HFFc6 (cell line): ENCODE measurements at places on chromosomes 1 and 21.

DNA sequence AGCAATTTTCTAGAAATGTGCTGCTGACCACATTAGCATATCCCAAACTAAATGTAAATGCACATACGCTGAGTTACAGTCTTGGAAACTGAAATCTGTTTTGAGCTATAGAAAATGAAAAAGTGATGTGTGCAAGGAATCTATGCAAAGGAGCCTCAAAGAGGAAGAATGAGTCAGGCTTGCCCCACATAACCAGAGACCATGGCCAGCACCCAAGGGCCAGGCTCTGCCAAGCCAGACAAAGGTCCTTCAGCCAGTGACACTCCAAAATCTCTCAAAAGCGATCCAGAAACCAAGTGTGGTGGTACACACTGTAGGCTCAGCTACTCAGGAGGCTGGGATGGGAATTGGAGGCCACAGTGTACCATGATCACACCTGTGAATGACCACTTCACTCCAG, 195.2 kb downstream of the TOMM20 start:
- peak; percentile 60 for DNase-seq

DNA sequence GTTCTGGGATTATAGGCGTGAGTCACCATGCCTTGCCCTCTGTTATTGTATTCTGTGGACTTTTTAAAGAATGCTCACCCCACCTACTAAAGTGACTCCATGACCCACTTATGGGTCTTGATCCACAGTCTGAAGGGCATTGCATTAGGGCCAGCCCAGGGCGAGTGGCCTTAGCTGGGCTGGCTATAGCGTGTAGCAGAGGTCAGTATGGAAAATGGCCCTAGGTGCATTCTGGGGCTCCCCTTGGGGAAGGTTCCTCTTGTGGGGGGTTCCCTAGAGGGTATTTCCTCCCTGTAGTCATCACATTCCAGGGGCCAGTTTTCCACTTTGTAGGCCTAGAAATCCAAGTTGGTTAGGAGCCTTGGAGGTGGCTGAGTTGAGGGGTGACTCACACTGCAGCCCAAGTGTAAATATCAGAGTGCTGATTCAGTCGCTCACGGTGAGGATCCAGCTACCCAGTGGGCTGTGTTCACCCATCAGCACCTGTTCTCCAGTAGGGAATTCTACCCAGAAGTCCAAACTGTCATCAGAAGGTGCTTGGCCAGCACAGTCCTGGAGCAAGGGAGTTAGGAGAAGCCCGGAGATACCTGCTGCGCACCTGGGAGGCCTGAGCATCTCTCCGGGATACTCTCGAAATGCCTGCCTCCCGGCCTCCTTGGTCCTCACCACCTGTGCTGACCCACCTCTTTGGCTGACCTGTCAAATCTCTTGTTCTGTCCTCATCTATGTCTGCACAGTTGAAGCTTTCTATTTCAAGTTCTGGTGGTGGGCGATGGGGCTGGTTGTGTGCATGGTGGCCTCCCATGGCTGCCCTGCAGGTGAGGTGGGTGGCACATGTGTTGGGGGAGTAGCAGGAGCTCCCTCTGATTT, 52.2 kb downstream of the NENF start:
- DNase-seq: peak; percentile 68

DNA sequence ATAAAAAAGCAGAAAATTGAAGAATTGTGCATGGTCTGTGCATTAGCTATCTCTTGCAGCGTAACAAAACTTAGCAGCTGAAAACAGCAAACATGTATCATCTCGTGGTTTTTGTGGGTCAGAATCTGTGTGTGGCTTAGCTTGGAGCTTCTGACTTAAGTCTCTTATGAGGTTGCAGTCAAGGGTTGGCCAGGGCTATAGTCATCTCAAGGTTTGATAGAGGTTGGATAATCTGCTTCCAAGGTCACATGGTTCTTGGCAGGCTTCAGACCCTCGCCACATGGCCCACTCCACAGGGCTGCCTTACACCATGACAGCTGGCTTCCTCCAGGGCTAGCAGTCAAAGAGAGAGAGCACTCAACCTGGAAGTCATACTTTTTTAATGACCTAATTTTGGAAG, 35.9 kb downstream of the CNST start:
- DNase-seq: peak; percentile 22

- DNase-seq: no peak
Observed at GRCh38 chr1:42730988-42731387, 9.0 kb downstream of the CLDN19 start.

GRCh38 chr1:213519098-213519497, 468.1 kb downstream of the RPS6KC1 start:
- no peak for DNase-seq
